GM12892 (cell line): ENCODE measurements at places on chromosomes 12 and 14.

DNA sequence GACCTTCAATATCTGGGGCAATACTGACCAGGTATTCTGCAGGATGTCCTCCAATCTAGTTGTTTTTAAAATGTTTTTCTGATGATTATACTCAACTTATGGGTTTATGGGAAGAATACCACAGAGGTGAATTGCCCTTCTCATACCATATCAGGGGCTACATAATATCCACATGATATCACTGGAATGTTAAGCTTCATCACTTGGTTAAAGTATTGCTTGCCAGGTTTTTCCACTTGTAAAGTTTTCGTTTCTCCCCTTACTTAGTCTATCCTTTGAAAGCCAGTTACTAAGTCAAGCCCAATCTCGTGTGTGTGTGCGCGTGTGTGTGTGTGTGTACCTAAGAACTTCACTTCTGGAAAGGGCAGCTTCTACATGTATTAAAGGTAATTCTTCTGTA lies 980.9 kb upstream of the FBXO33 start:
- DNase-seq, result no peak

- DNase-seq, result peak; percentile 5
Measured at GRCh38 chr12:45575823-45576475, 153.6 kb upstream of the ARID2 start.

- DNase-seq, result no peak
Measured at GRCh38 chr14:84312551-84312950, 1217.4 kb upstream of the FLRT2 start.

DNA sequence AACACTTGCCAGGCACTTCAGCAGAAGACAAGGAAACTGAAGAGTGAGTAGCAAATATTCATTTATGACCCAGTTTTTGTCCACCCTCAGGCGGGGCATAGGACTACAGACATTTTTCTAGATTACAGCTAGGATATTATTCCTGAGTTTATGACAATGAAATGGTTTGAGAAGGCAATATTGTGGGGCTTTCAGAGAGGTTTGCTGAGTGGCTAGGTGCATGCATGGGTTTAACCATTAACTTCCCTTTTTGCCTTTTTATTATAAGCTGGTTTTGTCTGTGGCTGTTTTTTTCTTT lies 104.0 kb upstream of the BCAT1 start:
- no peak for DNase-seq

GRCh38 chr12:45368841-45369489 lies 153.1 kb downstream of the ANO6 start:
- no peak for DNase-seq

- DNase-seq, result peak; percentile 68
Measured at GRCh38 chr12:28190321-28191050, at the start of gene CCDC91. TSS of gene CCDC91 (plus strand) at chr12:28190456. CDS start at chr12:28257216, 66,760 bp downstream.

GRCh38 chr12:64598831-64599230 lies 11.5 kb upstream of the RASSF3 start:
- DNase-seq, result no peak
